GM23248 (cell line): ENCODE measurements at places on chromosomes 6 and 20. TPM values are rescaled to one million over a fixed set of nuclear protein-coding genes. Genes with fewer than 3 reads are reported as not detected.

GRCh38 chr6:142152746-142153145 lies 5.7 kb downstream of the VTA1 start:
- peak; percentile 92 for DNase-seq

GRCh38 chr6:166079841-166080240 lies 87.8 kb downstream of the TBXT start:
- DNase-seq = no peak

DNA sequence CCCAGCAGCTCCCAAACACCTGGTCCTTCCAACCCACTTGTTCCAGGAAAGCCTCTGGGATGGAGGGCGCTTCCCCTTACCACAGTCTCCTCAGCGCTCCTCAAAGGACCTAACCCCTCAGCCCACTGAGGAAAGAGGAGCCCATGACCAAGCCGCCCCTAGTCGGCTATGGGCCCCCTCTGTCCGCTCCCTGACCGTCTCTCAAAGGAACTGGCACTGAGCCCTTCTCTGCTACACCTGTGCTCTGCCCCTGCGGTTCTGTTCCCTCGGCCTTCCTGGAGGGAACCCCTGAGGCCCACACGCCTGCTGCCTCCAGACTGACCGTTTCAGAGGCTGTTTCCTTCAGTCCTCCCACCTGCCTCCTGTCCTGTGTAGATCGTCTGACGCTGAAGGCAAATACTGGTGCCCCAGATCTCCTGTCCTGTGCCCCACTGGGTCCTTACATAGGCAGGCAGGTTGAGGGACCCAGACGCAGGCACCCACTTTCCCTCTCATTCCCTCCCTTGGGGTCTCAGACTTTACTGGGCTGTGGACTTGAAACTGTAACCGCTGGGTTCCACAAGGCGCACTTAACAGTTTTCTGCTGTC lies 1.9 kb upstream of the SLC4A11 start:
- DNase-seq = no peak

DNA sequence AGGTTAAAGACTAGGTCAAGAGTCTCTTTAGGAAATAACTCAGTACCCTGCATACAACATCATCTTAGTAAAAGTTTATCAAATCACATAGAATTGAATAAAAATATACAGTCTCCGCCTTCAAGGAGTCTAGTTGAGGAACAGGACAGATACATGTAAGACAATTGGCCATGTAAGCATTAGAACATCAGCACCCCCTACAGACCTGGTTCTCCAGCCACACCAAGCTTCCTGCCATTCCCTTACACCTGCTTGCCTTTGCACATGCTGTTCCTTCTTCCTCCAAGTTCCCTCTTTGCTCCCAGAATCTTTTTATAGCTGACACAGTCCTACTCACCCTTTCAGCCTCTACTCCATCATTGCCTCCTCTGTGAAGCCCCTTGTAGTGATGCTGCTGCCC lies 187.8 kb upstream of the LRFN2 start:
- DNase-seq = no peak

DNA sequence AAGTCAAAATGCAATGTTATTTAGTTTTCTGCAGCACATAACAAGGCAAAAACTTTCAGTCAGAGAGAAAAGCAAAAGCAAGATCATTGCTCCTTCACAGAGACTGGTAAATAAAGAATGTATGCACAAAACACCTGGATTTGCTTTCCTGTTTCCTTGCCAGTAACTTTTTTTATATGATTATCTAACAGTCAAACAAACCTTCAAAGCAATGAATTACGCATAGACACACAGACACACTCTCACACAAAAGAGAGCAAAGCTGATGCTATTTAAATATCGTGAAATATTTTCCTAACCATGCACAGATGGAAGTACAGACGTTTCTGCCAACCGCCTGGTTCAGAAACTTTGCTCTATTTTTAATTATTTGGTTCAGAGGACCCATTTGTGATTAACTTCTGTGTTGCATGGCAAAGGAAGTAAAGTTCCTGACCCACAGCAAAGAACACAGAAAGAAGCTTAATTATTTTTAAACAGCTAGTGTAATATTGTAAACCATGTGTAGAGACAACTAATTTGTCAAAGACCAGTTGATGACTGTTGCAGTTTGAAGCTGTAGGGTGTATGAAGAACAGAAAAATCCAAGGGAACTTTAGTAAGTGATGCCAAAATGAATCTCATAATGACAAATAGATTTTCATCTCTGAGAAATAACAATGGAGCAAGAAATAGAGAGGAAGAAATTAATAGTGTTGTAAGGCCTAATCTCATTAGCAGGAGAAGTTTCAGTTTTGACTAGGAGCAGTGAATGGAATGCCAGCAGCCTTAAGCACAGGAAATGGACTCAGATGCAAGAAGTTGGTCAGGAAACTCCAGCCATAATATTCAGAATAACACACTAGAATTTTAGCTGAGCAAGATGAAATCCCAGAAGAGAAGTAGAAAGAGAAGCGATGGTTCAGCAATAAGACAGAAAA lies 24.1 kb downstream of the ATXN1 start:
- DNase-seq = peak; percentile 77

GRCh38 chr20:46159101-46159897 lies 41.2 kb downstream of the CD40 start:
- no peak for DNase-seq

Gene EZR
- total RNA-seq = 52.4 and 59.4 TPM in 2 replicates
